ENCODE measurements at places on chromosomes 3 and 15.

DNA sequence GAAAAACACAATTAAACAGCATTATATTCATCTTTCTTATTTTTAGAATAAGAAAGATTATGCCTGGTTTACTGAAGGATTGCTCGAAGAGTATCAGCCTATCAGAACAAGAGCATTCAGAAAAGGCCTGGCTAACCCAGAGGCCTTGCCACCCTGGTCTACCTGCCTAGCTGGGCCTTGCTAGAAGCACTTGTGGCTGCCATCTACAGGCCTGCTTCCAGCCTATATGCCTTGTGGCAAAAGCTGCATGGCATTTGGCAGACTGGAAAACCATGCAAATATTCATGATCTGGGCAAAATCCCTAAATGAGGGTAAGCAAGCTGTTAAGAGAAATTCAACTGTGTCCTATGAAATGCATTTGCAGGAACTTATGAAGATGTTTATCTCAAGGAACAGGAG lies 9.3 kb upstream of the ATP13A4 start:
- DNase-seq = no peak

- no peak for DNase-seq
Measured at GRCh38 chr3:152618529-152618928, 216.4 kb upstream of the P2RY1 start.

- no peak for DNase-seq
Measured at GRCh38 chr3:123728014-123728413, 143.2 kb upstream of the HACD2 start.

DNA sequence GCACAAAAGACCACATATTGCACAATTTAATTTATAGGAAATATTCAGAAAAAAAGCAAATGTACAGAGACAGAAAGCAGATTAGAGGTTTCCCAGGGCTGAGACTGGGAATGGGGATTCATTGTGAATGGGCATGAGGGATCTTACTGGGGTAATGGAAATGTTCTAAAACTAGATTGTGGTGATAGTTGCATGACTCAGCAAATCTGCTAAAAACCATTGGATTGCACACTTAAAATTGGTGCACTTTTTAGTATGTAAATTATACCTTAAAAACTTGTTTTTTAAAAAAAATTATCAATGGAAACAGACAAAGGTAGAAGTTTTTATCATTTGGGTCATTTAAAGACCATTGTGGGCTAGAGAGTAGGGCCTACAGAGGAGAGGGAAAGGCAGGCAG lies 230.6 kb downstream of the IL5RA start:
- DNase-seq = no peak

DNA sequence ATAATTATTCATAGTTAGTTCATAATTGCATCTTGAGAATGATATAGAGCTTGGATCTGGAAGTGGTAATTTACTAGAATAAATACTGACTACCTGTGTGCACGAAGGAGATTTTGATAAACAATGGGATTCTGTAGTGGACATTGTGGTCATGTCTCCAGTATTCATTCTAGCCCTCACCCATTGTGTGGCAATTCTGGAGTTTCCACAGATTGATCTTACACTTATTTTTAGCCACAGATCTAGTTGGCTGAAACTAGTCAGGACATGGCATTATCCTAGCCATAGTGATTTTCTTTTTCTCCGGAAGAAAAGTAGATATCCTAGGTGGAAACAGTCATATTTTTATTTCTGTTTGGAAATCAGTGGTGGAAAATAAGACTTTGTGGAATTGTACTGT lies 833.1 kb downstream of the NAALADL2 start:
- no peak for DNase-seq
